Fibroblast of skin of right biceps (primary cell): ENCODE measurements at places on chromosomes 1 and 21.

- no peak for DNase-seq
Observed at GRCh38 chr1:145889722-145890121, 4.1 kb upstream of the ANKRD35 start.

DNA sequence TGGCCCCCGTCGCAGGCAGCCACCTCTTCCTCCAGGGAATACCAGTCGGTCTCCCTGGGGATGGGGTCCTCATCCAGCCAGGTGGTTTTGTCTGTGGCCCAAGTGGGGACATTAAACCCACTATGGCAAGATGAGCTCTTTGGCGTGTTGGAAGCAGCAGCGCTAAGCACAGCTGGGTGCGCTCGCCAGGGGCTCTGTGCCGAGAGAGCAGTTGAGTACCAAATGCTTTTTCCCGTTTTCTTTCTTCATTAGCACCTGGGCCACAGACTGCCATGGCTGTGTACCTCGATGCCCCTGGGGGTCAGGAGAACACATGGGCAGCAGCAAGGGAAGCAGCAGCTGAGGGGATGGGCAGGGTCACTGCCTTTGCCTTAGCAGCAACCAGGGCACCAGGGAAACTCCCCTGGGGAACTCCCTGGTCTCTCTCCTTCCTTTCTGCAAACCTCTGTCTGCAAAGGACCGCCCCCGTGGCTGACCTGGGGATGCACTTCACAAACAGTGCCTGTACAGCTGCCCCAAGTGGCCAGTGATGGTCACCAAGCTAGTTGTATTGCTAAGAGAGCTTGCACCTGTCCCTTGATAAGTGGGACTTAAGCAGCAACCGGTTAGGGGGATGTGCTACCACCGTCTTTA is 31.1 kb downstream of the EDARADD start:
- no peak for DNase-seq

GRCh38 chr1:116763116-116763786 is 9.0 kb downstream of the CD2 start:
- no peak for DNase-seq

DNA sequence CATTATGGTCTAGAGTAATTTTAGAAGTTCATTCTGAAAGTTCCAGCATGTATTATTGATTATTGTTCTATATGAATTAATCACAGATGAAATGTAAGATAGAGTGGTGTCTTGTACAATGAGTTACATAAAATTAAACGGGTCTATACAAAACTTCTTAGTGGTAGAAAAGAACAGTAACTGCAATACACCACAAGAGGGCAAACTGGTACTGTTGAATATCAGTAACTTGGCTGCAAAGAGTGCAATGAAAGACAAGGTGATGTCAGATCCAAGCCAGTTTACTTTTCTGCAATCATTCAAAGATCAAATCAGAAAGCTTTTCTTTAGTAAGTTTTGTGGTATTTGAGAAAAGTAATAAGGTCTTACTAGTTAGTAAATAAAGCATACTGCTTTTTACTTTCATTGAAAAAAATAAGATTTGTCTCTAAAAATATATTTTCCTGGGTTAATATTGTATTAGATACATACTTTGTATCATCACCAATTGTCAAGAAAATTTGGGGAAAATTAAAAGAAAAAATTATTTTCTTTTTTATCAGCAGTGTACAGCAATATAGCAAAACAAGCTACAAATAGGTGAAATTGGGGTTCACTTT is 66.4 kb upstream of the BTG3 start:
- DNase-seq, result peak; percentile 54

- DNase-seq, result no peak
Observed at GRCh38 chr1:243964915-243965314, 86.2 kb upstream of the ZBTB18 start.

DNA sequence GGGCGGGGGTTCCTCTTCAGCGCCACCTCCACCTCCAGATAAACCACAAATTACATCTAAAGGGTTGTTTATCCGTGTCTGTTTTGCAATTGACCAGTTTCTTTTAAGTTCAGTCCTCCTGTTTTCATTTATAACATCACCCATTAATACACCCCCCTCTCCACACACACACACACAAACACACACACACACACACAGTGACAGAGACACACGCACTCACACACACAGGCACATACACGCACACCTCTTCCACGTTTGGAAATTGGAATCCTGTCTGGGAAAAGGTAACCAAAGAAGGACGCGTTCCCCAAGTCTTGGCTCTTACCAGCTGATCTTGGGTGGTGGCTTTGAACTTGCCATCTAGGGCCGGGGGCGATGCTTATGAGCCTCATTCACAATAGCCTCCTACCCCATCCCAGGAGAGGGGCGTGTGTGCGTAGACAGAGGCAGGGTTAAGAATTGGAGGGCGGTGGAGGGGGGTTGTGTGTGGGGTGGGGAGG is 442 bp upstream of the CSMD2 start:
- DNase-seq, result peak; percentile 56

- DNase-seq, result peak; percentile 61
Observed at GRCh38 chr1:183885142-183885735, 80.3 kb downstream of the RGL1 start.

DNA sequence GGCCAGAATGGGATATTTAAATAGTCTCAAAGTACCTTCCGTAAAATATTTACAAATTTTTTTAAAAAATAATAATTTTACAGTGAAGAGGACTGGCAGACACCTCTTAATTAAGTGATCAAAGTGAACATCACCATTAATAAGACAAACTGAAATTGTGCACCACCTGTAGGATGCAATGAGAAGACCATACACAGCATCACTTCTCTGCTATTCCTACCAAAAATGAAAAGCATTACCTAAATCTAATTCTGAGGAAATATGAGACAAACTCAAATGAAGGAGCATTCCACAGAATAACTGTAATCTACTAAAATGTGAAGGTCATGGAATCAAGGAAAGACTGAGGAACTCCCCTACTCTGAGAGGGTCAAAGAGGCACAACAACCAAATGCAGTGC is 68.2 kb upstream of the PRDX6 start:
- DNase-seq, result peak; percentile 15

DNA sequence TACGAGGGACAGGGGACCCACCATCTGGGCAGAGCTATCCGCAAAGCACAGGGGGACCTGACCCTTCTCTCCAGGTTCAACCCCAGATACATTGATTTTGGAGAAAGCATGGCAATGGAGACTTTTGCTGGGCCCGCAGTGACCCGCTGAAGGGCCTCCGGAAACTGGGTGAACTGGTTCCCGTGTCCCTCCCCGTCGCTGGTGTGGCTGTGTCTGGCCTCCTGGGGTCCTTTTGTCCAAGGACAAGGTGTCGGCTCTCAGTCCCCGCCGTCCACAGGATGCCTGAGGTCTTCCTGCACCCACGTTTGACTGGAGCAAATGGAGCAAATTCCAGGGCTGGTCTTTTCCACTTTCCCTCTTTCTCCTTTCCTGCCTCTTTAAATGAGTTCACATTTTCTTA is 176.3 kb downstream of the PRDM16 start:
- DNase-seq, result no peak

DNA sequence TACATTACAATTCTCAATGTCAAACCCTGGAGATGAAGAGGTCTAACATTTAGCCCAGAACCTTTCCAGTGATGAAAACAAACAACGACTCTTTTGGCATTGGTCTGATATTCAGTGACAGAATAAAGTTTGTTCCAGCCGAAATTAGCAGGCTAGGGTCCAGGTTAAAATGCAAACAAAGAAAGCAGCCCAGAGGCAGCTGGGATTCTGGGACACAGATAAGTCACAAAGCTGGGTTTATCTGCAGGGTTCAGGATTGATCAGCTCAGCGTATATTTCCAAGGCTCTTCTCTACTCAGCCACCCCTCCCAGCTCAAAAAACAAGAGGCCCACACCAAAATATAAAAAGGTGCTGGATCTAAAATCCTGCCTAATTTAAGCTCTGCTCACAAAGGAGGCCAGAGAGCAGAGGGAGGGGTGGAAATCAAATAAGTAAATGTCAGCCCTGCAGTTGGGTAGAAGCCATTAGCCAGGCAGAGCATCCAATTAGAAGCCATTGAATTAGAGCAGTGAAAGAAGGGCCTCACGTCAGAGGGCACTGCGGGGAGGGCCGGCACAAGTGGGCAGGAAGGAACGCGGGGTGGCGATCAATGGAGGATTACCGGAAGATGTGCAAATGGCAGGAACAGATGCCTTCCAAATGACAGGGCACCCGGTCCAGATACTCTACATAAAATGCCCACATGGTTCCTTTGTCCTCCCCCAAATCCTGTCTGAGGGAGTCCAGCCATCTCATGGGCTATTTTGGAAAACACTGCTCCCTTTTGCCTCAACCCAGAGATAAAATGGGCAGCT is 3.2 kb upstream of the KLHDC8A start:
- DNase-seq, result no peak

DNA sequence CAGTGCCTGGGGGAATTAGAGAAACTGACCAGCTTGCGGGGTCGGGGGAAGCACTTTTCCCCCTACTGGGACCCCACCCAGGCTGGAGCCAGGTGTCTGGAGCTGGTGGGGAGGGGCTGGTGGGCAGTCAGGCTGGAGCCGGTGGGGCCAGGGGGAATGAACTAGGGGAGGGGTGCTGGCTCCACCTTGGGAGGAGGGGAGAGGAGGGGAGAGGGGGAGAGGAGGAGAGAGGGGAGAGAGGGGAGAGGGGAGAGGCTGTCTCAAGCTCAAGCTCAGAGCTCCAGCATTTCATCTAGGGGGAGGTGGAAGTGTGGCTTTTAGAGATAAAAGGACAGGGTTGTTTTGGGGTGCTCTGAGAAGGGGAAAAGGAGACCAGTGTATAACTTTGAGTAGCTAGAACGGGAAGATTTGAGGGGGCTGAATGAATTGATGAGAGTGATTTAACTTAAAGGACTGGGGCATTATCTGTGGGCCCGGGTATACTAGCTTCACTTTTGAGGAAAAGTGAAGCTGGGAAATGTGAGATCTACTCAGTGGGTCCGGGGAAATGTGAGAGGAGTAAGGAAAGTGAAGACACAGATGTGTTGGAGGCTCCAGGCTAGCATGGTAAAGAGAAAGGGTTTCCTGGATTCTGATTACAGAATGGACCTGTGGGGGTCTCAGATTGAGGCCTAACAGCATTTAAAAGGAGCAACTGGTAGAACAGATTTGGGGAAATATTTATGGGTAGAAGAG is 2.8 kb downstream of the EFNA1 start:
- no peak for DNase-seq

DNA sequence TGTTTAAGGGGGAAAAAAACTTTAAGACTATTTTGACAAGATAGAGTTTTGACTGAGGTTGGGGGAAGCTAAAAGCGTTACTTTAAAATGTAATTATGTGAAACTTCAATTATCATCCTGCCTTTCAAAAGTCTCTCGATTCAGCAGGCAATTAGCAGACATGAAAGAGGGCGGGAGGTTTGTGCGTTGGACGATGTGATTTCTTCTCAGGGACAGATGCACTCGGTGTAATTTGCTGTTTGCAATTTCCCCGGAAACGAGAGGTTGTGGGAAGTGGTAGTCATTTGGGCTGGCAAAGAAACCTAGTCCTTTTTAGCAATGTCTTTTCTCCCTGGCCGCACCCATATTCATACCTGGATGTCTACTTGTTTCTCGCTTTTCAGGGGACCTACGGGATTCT is 27.1 kb downstream of the KAZN start:
- DNase-seq, result no peak

GRCh38 chr1:216612291-216612690 is 110.9 kb downstream of the ESRRG start:
- DNase-seq, result no peak

DNA sequence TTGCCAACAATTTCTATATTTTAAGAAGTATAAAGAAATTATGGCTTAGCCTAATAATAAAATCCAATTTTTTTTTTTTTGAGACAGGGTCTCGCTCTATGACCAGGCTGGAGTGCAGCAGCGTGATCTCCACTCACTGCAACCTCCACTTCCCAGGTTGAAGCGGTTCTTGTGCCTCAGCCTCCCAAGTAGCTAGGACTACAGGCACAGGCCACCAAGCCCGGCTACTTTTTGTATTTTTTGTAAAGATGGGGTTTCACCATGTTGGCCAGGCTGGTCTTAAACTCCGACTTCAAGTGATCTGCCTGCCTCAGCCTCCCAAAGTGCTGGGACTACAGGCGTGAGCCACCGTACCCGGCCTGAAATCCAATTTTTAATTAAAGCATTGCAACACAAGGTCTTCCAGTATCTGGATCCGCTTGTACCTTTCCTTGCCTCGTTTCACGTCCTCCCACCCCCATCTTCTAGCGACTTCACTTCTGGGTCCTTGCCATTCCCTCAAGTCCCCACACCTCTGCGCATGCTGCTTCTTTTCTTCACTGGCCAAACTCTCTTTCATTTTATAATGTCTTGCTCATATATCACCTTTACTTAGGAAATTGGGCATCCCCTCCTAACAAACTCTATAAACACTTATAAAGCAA is 2.3 kb downstream of the FUBP1 start:
- no peak for DNase-seq

GRCh38 chr1:180268556-180269075 is 38.6 kb downstream of the LHX4 start:
- no peak for DNase-seq

- DNase-seq, result peak; percentile 51
Observed at GRCh38 chr1:68361346-68361910, 88.3 kb downstream of the RPE65 start.

- DNase-seq, result no peak
Observed at GRCh38 chr1:47927165-47927564, 70.0 kb downstream of the TRABD2B start.

DNA sequence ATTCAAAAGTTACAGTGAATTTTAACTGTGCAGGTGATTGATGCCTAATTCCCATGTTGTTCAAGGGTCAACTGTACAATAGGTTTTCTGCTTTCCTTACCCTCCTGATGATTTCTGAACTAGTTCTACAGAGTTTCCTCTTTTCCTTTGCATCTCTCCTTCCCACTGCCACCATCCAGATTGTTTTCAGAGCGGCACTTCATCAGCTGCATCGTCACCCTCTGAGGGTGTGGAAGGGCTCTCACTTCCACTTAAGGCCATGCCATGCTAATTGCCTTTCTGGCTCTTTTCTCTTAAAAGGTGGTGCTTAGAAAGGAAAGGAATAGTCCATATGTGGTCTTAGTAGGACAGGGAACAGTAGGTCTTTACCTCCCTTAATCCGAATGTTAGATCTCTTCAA is 39.1 kb downstream of the DISC1 start:
- DNase-seq, result no peak
